Hematopoietic multipotent progenitor cell (in vitro differentiated cells): ENCODE measurements at places on chromosomes 5 and 9.

DNA sequence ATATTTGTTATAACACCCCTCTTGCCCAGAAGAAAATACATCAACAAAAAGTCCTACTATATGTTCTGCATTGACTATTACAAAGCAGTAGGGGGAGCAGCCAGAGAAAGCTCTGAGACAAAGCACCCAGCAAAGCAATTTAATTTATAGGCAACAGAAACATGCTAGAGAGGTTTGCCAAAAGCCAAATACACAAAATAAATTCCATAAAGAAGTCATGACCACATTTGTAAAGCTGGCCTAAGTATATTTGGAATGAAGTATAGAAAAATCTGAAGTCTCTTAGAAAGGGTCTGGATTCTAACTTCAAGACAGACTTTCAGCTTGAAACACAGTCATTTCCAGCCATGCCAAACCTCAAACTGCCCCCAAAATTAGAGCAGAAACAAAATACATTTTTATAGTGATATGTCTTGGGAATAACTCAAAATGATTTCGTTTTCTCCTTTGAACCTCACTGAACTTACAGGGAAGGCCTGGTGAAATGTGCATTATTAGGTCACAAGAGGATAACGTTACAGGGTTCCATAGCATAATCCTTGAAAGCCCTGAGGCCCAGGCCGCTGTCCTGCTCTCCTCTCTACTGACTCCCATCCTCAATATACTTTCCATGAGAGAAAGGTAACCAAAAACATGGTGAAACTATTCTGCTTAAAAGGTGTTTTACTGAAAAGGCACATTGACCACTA, 451.8 kb downstream of the RAB3C start:
- peak; percentile 52 for DNase-seq

GRCh38 chr5:136491806-136492205, 126.5 kb upstream of the TRPC7 start:
- DNase-seq, result no peak

- no peak for DNase-seq
These were observed 14.5 kb upstream of the LPAR1 start for GRCh38 chr9:111052791-111053190.

DNA sequence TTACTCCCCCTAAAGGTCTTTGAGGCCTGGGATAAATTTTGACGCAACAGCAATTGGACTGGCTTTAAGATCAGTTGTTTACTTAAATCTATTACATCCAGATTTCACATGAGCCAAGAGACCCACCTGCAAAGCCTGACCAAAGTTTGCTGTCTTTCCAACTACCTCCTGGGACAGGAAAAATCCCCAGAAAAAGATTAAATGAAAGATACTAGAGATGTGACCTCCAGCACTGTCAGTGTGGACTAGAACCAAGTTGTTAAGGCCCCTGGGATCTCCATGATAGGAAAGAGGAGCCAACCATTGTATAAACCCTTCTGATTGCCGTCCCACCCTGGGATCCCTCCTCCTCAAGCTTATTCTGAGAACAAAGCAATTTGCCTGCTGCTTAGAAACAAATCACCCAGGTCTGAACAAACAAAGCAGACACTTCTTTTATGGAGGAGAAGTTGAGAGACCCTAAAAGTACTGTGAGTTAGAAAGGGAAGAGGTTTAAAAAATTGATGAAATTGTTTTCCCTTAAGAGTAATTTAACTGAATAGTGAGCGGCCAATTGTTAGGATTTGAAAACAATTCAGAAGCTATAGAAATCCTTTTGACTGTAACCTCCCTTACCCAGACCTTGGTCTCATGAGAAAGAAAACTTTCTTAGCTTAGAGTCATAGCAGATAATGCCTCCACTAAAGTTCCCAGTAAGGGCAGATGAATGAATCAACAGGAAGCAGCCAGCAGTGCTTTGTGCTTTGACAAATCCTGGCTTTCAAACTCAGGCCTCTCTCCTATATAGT, 255.2 kb downstream of the TMEM167A start:
- DNase-seq, result no peak

- no peak for DNase-seq
These were observed 143.0 kb upstream of the RPS23 start for GRCh38 chr5:82421119-82421518.

GRCh38 chr9:111300140-111300735, 29.8 kb downstream of the OR2K2 start:
- no peak for DNase-seq

DNA sequence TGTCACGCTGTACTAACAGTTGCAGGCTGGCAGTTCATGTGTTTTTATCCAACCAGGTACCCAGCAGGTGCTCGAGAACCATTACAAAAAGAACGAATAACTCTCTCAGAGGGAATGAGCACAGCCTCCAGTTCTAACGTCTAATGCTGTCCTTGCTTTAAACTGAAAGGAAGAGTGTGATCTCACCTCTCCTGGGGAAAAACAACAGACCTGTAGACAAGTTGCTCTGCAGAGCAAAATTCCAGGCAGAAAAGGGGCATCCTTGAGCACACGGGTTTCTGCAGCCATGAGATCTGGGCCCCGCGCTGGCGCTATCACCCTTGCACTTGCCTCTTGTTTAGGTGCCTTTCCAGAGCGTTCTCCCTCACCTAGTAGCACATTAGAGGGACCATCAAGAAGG, 92.5 kb upstream of the DNAH5 start:
- DNase-seq, result no peak

GRCh38 chr9:98935071-98935505, 8.6 kb upstream of the COL15A1 start:
- DNase-seq, result no peak

DNA sequence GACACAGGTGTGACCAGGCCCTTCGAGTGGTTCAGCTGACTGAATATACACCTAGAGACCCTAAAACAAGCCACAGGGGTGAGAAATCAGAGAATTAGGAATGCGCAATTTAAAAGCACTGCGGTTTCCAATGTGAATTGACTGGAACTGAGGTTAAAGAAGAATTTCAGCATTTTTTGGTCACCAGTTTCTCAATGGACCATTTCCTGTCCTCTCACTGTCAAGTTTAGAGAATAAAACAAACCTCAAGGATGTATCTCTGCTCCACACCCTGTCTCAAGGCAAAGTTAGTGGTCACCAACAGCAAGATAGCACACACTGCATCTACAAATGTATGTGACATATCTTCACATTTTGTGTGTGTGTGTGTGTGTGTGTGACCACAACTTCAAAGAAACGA, 143.8 kb upstream of the MAP3K1 start:
- no peak for DNase-seq

GRCh38 chr5:55993013-55993412, 1.8 kb downstream of the IL6ST start:
- no peak for DNase-seq

DNA sequence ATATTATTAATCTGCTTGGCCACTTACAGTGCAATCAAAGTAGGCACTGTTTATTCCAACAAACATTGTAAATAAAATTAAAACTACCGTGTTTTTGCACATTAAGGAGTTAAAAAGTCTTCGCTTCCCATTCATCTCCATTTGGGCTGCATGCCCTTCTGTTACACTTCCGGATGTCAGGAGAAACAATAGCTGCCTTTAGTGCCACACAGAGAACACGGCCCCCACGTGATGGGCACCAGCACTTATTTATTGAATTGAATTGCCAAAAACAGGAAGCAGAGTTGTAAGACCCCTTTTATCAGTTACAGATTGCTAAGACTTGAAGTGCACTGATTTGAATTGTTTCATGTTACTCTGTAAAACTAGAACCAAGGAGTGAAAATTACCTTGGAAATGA, 80.4 kb downstream of the LHFPL2 start:
- no peak for DNase-seq

DNA sequence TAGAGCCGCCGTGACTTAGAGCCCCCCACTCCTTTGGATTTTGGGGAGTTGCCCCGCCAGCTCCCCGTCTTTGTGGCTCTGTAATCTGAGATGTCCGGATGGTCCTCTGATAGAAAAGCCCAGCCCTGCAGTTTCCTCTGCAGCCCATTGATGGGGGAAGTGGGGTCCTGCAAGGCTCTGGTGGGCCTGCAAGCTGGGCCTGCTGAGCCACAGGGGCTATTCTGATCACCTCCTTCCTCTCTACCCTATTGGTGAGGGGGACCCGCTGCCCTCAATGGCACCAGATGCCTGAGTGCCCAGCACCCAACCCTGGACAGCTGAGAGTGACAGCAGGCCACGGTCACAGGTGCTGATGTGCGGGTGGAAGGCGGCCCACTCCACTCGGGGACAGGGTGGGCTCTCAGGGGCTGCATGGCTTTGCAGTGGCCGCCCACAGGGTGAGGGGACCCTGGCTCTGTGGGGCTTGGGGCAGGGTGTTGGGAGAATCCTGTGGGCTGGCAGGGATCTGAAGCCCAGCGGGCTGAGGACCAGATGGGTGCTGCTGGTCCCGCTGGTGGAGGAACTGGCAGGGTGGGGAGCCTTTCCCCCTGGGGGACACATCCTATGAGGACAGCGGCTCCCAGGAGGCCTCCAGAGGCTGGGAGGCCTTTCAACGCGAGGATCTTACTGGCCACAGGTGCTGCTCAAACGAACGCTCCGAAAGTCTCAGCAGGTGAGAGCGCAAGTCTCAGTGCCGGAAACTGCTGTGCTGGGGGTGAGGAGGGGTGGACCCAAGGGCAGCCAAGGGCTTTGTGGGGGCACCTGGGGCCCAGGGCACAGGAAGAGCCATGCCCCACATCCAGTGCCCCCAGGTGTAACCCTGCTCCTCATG, 30.0 kb upstream of the LPCAT1 start:
- DNase-seq, result no peak

DNA sequence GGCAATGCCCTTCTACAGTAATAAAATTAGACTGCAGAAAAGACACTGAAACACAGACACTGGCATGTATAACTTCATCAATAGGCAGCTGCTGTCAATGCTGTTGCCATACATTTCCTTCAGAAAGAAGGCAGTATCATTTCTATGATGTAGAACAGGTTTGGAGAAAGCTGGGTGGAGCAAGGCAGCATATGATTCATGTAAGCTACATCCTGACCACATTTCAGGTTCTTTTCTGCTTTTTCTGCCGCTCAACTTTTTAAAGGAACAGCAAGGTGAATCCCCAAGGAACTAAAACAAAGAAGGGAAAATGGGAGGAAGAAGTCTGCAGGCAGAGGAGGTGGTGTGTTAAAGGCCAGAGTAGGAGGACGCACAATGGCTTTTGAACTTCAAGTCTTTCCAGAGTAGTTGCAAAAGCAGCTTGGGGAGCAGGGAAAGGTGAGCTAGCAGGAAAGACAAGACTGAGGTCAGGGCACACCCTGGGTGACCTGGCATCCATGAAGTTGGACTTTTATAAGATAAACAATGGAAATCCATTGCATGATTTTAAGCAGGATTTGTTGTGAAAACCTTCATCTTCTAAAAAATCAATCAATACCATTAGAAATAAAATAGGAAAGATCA, 142.1 kb downstream of the MED10 start:
- no peak for DNase-seq

DNA sequence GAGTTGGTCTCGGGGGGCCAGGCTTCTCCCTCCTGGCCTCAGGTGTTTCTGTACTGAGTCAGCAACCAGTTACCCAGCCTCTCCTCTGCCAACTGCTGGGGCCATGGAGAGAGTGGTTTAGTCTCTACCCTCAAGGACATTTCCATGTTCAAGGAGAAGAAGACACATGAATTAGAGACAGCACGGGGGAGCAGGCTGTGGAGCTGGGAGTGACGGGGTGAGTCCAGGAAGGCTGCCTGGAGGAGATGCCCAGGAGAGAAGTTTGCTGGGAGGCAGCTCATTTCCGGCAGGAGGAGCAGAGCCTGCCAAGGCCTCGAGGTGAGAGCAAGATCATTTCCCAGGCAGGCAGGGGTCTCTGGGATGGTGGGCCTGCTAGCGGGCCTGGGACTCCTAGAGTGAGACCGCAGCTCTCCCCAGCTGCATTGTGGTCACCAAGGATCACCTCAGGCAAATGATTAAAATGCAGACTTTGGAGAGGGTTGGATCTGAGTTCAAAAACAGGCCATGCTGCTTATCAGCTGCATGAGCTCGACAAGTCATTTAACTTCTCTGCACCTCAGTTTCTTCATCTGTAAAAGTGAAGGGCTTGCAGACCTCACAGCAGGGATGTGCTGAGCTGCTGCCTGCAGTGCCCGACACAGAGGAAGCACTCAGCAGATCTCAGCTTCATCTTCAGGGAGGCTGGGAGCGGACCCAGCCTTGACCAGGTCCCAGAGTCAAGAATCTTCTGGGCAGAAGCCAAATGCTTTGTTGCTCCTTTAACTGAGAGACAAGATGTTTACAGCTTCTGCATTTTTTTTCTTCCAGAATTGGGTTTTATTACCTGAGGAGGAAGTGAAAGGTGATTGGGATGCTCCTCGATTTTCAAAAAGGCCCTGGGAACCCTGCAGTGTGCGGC, 35.2 kb downstream of the NEK6 start:
- DNase-seq, result no peak

GRCh38 chr5:108818613-108819272, 71.0 kb downstream of the FER start:
- DNase-seq, result no peak

DNA sequence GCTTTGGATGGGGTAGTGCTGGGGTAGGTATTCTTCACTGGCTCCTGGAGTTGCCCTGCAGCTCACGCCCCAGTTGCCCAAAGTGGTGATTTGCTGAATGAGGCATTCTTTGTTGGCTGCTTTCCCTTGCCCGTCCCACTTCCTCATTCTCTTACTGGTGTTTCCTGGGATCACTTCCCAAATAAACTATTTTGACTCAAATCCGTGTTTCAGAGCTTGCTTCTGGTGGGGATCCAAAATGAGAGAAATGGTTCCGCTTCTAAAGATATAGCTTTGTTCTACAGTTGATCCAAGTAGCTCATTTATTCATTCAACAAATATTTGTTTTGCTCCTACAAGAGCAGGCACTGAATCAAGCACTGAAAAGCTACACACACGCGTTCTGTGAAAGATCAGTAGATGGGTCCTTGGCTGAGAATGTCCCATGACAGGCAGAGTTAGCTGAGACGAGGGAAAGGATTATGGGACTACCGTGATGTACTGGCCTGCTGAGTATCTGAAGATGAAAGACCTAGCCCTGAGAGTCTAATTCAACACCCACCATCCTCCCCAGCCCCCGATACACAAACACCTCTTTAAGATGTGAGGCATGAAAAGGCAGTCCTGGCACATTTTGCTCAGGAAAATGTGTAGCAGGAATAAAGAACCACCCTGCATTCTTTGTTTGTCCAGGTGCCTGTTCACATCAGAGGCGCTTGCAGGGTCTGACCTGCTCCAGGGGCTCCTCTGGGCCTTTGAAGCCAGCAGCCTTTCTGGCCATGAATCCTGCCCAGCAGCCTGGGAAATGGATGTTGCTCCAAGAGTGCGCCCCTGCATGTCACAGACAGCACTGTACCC, 143.1 kb upstream of the RANBP3L start:
- no peak for DNase-seq
